ENCODE measurements at places on chromosomes 2 and 18.

- no peak for DNase-seq
Measured at GRCh38 chr2:39469807-39470206, 32.7 kb upstream of the MAP4K3 start.

- no peak for DNase-seq
Measured at GRCh38 chr2:207561386-207562080, 31.8 kb downstream of the CREB1 start.

DNA sequence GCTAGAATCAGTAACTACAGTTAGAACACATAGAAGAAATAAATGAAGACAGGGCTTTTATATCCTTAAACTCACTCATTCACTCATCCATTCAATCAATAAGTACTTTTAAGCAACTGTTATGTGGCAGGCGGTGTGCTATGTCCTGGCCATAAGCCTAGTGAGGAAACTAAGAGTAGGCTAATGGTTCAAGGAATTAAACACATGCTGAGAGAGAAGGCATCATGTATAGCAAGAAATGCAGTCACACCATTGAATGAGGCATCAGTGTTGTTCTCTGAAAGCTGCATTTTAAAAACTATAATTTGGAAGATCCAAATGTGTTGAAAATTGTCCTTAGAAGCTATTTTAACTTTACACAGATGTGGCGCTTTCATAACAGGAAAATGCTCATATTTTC lies 86.5 kb upstream of the DTNA start:
- no peak for DNase-seq

DNA sequence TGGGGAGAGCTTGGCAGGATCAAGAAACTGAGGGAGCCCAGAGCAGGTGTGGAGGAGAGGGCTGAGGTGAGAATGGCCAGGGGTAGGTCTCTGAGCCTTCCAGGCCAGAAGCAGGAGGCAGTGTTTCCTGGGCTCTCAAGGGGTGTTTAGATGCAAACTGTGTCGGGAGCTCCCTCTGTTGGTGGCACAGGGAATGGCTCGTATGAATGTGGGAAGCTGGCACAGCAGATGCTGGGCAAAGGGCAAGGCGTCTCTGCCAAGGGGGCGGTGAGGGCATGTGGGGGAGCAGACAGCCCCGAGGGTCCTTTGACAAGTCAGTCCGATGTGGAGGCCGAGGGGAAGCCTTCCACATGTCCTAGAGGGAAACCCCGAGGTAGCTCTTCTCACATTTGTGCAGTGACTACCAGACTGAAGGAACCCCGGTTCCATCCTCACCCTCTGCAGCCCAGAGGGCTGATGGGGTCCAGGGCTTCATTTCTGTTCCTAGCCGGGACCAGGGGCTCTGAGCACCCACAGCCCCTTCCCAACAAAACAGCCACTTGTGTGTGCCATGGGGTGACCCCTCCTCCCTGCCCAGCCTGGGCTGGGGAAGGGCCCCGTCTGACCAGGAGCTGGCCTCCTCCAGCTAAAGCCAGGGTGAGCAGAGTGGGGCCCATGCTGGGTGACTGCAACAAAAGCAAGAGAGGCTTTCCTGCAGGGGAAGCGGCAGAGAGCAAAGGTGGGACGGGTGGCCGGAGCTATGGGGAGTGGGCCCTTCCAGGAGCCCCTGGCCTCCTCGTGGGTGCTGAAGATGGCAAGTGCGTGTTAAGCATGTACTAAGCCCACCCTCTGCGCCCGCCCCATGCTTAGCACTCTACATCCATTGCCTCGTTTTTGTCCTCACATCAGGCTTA lies 103.4 kb downstream of the SEPTIN10 start:
- DNase-seq: peak; percentile 63

DNA sequence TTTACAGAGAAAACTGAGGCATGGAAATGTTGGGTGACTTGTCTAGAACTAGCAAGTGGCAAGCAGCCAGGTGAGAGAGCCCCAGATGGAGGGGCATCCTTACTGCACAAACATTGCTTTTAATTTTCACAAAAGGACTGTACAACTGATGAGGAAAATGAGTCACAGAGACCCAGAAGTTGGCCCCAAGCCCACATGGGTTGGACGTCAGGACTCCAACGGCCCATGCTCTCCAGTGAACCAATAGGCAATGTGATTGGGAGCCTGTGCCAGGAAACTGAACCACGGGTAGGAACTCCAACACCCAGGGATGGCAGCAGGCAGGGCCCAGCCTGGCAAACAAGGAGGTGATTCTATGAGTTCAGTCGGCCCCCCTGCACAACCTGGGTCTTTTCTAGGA lies 50.8 kb downstream of the PID1 start:
- DNase-seq: no peak

GRCh38 chr18:26424428-26425147 lies 123.8 kb downstream of the KCTD1 start:
- DNase-seq: no peak

DNA sequence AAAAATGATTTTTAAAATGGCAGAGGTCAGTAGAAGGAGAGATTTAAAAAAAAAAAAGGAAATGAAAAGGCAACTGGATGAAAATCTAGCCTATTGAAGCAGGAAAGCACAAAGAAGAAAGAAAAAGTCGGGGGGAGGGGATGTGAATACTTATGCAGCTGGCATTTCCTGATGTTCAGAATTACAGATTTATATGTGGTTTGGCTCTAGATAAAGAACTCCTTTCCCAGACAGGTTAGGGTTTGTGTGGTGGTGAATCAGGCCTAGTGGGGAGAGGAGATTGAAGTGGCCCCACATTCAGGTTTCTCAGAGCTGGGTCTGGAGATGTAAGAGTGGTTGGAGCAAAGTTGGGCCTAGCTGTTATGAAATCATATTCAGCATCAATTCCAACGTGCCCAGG lies 394.4 kb downstream of the FIGN start:
- no peak for DNase-seq

- peak; percentile 10 for DNase-seq
Measured at GRCh38 chr2:191051825-191052778, 38.1 kb upstream of the STAT1 start.

GRCh38 chr18:35592298-35592697 lies 10.8 kb downstream of the GALNT1 start:
- no peak for DNase-seq

- no peak for DNase-seq
Measured at GRCh38 chr2:70691497-70692140, 76.4 kb downstream of the ADD2 start.

- no peak for DNase-seq
Measured at GRCh38 chr2:229050133-229050532, 221.0 kb downstream of the PID1 start.

GRCh38 chr2:6970551-6970950 lies 53.3 kb downstream of the RNF144A start:
- no peak for DNase-seq

GRCh38 chr2:187434342-187434785 lies 13.7 kb downstream of the CALCRL start:
- DNase-seq: no peak

Data from frontal cortex (tissue), 4 donors.